ENCODE measurements at places on chromosomes 6 and 20.

DNA sequence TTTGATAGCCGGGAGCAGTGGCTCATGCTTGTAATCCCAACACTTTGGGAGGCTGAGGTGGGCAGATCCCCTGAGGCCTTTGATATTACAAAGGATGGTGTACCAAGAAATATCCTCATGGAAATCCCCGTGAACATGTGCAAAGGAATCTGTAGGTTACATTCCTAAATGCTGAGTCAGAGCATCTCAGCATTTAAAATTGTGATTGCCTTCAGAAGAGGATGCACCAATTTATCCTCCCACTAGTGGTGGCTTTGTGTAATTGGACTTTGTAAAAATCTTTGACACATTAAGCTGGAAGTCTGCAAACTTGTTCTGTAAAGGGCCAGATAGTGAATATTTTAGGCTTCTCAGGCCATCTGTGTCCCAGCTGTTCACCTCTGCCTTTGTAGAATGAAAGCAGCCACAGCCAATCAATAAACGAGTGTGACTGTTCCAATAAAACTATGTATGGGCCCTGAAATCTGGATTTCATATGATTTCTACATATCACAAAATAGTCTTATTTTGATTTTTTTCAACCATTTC, 11.8 kb downstream of the TMEM14B start:
- peak; percentile 61 for DNase-seq

- no peak for DNase-seq
Measured at GRCh38 chr6:110044096-110044495, 66.0 kb downstream of the GPR6 start.

GRCh38 chr20:22578221-22579118, 5.9 kb downstream of the FOXA2 start:
- no peak for DNase-seq

DNA sequence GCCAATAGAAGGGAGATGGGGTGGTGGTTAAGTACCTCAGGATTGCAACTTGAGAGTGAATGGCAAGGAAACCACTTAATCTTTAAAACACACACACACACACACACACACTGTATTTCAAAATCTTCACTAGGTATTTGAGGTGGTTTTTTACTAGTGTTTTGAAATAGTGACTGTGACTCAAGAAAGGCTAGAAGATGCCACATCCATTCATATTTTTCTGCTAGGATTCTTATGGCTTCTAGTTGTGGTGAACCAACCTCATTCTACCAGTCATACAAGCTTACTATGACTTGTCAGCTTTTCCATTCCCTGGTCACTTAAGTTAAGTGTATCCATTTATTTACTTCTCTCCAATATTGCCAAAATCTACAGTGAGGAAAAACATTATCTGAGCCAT, 519.4 kb upstream of the JAG1 start:
- DNase-seq = peak; percentile 10

DNA sequence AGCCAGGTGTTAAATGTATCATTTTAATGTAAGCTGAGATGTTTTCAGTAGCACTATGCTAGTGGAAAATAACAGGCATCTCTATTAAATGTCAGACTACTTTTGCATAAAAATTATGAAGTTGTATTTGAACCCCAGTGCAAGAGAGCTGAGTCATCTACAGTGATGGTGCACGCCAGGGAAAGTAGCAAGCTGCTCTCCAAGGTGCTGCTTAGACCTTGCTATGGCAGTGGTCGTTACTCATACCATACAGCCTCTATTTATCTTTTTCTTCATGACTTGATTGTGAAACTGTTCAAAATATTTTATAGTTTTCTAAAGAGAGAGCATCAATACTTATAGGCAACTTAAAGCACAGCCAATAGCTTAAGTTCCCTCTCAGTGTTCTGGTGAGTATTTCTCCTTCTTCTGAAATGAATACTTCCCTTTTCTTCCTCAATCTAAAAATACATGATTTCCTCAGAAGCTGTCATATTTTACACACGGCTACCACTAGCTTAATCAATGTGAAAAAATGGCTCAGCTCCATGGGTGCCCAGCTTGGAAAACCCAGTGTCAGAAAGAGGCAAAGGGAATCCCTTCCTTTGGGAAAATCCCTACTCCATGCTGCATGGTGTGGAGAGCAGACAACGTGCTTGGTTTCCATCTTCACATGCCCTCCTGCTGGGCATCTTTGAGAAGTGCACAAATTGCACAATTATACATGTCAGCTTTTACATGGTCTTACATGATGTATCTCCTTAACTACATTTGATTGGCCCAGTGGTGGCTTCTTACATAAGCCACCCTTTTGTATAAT, 105.6 kb downstream of the ELOVL4 start:
- DNase-seq = no peak

DNA sequence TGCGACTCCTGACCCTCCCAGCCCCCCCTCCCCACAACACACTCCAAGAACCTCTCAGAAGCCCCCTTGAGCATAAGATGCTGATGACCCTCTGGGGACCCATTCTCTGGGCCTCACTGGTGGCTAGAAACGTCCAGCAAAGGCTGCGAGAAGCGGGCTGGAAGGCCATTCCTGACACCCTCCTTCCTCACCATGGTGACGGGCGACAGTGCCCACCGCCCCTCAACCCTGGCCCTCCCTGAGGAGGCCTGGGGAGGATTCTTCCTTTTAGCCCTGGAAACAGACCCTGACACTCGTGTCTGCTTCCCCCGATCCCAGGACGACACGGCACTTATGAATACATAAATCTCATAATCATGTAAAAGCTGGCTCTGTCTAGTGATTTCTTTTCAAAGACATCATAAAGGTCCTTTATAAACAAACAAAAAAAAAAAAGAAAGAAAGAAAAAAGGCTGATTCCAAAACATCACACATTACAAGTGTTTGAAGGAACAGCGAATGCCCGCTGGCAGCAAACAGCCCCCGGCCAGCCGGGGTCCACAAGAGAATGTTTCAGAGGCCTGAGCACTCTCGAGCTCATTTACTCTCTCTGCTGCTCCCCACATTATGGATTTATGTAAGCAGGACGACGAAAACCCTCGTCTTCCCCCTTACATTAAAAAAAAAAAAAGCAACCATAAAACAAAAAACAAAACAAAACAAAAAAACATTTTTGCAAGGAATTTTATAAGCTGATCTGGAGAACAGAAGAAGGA, 40.7 kb downstream of the PREX1 start:
- DNase-seq = no peak

Data from Jurkat, Clone E6-1 (cell line).